ENCODE measurements at places on chromosomes 4 and X.

DNA sequence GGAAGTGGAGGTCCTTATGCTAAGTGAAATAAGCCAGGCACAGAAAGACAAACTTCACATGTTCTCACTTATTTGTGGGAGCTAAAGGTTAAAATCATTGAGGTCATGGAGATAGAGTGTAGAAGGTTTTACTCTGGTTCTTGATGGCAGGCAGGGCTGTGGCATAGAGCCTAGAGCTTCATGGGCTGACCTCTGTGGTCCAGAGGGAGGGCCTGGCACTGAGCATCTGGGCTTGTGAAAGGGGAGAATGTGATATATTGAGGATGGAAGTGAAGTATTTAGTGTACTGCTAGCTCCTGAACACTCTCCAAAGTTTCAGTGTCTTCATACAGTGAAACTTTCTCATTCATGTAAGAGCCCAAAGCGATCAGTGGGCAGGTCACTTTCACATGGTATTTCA, 71.3 kb upstream of the ANXA3 start:
- DNase-seq: no peak

GRCh38 chr4:119537586-119537985, 91.0 kb downstream of the PDE5A start:
- no peak for DNase-seq

DNA sequence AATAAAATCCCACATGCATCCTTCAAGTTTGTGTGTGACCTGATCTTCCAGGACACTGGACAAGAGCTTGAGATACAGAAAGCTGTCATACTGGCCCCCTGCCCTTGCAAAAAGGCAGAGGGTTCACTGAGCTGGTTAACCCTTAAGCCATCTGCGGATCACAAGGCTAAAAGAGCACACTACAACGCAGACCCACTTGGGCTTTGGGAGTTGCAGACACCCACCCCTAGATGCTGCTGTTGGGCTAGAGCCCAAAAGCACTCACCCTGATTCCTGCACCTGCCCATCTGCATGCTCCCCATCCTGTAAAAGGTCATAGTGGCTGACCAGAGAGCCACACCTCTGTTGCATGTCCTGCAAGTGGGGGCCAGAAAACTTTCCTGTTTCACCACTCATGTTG, 51.1 kb downstream of the TXK start:
- no peak for DNase-seq

DNA sequence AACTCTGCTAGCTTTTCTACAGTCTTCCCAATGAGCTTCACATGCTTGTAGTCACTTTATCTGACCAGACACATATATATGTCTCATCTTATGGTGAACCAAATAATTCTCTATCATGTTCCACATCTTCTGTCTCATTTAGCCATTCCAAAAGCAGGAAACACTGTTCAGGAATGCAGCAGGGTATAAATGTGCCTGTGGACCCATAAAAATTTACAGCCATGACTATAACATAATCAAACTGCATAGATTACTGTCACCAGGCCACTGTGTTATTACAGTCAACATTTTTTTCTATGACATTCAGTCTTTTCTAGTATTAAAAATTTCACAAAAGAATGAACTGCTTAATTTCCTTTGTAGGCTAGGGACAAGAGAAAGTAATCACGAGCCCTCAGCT, 170.0 kb upstream of the NPY2R start:
- DNase-seq: no peak

DNA sequence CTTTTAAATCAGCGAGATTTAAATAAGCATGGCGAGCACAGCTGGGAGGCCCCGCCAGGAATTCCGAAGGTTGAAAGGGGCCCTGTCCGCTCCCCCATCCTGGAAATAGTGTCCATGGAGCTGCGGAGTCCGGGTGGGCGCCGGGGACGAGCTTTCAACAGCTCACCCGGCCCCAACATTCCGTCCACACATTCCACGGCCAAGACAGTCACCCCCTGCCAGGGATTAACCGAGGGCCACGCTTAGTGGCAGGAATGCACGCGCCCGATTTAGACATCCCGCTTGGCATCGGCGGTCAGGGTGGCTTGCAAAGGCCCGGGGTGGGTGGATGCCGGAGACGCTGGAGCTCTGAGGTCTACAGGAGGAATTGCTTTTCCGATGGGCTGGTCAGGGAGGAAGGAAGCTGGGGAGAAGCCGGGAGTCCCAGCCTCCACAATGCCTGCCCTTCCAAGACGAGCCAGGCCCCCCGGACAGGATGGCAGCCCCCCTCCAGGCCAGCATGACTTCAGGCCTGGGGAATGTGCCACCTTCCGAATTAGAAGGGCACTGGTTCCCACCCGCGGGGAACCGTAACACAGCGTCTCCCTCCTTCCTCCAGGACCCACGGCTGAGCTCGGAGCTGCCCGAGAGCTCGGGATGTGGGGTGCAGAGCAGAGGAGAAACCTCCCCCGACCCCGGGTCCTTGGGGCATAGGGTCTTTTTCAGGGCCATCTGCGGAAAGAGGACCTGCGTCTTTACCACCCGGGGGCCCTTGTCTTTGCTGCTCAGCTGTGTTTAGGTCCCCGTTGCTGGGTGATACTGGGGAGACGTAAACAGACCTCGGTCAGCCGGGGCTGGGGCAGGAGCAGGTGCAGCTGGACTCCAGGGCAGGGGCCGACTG, 26.9 kb upstream of the PPP2R3B start:
- DNase-seq: peak; percentile 20

DNA sequence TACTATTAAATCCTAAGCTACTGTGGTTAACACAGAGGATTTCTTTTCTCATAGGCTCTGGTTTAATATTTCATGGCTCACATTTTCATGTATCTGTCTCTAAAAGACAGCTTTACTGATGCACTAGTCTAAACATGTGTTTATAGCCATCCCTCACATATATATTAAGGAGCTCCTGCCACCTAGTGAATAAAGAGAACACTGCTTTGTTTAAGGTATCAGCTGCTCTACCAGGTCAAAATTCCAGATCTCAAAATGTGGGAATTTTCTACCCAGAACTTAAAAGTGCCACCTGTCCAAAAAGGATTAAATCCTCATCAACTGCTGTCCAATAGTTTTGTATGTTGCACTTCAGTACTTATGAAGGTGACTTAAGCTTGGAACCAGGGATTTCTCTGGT, 188.5 kb upstream of the TEX13C start:
- DNase-seq: no peak

GRCh38 chr4:3494462-3494871, 31.4 kb downstream of the DOK7 start:
- DNase-seq: no peak

DNA sequence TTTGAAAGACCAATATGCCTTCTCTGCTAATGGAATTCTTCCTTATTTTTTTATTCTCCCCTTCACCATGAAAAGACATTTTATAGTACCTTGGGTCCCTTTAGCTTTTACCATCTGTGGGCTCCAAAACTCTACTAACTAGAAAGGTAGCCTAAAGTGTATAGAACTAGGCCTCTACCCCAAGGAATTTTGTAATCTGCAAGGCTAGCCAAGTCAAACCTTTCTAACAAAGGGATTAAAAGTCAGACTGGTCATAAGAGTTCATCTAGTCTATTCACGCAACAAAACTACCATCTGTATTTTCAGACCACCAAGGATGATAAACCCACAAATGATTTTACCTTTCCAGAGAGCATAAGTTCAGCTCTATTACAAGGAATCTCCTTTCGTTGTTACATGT, 189.5 kb upstream of the DCAF8L1 start:
- no peak for DNase-seq

DNA sequence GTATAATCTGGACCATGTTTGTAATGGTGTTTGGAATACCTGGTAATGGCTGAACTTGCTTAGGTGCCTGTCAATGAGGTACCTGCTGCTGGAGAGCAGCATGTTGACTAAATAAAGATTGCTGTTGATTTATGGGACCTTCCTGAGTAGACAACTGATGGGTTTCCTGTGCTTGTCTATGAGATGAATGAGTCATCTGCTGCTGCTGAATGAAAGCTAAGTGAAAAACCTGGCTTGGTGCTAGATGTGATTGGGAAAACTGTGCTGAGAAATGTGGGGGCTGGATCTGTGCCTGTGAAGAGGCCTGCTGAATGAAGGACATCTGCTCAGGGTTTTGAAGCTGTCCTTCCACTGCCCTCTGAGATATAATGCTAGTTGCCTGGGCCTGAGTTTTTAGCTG, 69.6 kb downstream of the WNK3 start:
- DNase-seq: no peak

- no peak for DNase-seq
Observed at GRCh38 chrX:43500996-43501694, 155.0 kb upstream of the MAOA start.

DNA sequence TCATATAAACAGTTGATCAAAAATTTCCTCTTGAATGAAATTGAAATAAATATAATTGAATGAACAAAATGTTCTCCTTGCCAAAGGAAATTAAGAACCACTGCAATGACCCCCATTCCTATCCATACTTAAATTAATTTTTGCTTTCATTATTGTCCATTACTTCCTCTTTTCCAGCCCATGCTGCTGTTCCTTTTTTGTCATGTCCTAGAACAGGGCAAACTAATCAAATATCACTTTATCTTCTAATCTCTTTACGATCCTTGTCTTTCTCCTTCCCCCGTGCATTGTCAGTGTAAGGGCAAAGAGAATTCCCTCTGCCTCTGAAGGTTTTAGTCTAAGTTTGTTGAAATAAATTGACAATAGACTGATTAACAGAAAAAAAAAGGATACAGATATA, 203.0 kb downstream of the CENPC start:
- no peak for DNase-seq

DNA sequence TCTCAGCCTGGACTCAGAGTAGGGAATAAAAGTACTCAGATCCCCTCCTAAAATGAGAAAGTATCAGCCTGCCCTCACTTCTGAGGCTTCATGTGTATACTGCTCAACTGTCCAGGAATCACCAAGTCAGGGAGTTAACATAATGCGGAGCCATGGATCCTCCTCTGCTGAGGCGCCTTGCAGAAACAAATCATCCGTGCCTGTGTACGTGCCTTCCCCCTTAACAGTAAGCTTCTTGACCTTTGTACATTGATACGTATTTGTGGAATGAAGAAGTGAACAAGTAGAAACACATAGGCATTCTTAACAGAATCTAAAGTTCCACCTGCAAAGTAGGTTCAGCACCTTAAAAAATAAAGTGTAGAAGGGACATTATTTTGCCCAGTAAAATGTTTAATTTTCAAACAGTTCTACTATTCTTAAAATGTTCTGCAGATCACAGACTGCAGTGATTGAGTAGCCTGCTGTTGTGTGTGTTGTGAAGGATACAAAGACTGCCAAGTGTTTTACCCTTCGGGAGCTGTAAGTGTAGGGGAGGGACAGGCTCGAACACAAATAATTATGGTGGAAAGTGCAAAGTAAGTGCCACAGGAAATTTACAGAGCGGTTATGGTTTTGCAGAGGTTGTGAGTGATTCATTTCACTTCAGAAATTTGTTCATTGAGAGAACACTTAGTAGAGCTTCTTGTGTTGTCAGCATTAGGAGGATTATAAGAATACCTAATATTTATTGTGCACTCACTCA, 61.9 kb downstream of the ARHGAP10 start:
- DNase-seq: no peak
